ENCODE measurements at places on chromosomes 5 and 9.

GRCh38 chr9:14888272-14888671 is 22.0 kb downstream of the FREM1 start:
- no peak for DNase-seq

DNA sequence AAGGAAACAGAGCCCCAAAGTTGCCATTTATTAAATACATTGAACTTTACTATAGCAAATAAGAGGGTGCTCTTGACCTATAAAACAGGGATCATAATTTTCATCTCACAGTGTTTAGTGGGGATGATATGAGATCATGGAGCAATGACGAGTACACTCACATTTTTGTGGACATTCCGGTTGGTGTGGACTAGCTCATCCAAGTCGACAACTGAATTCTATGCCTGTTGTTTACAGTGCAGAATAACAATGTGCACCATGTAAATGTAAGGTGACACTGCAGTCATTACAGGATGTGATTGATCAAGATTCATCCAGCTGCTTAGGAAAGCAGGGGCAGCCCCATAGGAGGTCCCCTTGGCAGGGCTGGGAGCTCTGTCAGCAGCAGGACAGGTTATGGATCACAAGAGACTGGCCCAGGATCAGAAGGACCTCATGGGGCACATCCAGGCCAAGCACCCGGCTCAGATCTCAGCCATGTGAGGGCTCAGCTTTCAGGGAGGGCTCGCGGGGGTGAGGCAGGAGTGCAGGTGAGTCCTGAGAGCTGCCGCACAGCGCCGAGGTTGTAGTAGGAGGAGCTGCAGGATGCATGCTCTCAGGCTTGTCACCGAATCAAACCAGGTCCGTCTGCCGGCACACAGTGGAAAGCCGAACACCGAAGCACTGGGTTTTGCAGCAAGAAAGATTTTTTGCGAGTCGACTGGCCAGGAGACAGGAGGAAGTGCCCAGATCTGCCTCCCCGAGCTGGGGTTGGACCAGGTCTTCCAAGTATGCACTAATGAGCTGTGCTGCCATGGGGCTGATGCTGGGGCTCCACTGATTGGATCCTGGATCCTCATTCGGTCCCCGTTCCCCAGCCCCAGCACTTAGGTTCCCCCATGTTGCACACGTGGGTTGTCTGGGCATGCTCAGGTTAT is 28.2 kb downstream of the MRPL36 start:
- no peak for DNase-seq

DNA sequence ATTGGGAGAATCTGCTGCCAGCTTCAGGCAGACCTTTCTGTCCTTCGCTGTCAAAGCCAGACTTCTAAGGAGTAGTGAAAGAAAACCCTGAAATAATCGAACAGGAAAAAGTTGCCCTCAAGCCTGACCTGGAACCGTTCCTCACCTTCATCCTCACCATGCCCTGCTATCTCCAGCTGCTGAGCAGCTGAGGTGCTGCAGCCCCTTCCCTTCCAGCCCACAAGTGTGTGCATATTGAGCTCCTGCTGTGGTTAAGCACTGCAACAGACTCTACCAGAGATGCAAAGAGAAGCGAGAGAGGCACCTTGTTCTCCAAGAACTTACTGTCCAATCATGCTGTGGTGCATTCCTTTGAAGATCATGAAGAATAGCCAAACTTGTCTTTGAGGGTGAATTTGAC is 18.9 kb downstream of the BHMT2 start:
- DNase-seq, result no peak

GRCh38 chr9:15909297-15909696 is 356.5 kb downstream of the CCDC171 start:
- no peak for DNase-seq

DNA sequence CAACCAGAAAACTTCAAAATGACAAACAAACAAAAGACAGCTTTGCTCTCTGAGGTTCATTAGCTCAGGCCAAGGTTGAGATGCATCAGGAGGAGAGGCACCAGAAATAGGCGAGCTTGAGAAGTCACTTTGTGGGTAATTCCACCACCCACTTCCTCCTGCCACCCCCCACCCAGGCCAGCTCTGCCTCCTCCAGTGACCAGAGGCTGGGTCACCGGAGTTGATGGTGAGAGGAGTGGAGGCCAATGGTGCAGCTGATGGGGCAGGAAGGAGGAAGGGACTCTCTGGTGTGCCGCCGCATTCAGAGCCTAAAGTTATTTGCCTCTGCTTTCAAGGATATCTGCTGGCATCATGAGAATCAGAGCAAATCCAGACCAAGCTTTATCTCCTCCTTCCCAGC is 73.8 kb upstream of the ASTN2 start:
- no peak for DNase-seq

- DNase-seq, result no peak
Measured at GRCh38 chr9:114016629-114017423, 61.3 kb downstream of the AMBP start.

DNA sequence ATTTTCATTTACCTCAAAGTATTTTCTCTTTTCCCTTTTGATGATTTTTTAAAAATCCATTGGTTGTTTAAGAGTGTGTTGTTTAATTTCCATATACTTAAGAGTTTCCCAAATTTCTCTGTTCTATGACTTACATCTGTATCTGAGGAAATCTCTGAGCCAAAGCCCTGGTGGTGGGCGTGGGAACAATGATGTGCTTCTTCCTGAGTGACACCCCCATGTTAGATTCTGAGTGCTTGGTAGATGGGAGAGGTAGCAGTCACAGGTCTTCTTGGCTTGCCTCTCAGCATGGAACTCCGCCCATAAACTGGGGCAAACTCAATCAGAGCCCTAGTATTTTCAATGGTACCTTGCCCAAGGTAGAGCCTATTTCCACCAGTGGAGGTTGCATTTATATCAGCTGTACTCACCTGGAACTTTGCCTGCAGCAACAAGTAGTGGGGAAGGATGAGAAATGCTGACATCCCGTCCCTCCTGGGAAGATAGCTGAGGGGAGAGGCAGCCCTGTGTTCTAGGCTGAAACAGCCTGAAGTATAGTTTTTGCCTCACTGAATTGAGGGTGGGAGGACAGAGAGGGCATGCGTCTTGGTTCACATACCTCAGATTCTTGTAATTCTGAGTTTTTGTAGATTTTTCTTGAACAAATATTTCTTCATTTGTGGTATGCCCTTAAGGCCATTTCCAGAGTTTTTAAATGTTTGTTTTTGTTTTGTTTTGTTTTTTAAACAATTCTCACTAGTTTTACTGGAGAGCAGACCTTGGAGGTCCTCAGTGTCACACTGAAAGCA is 26.4 kb downstream of the C9orf43 start:
- no peak for DNase-seq

DNA sequence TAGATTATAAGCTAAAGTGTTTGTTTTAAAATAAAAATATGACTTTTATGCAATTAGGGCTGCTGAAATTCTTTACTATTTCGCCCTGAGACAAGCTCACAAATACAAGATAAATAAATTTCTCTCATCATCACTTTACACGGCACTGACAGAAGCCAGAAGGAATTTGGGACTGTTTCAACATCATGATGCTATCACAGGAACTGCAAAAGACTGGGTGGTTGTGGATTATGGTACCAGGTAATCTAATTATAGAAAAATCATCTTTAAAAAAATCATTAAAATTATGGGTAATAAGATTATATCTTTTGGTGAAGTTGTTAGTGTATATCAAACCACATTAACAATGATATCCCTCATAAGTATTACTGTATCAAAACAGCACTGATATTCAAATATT is 95.0 kb downstream of the MAN2A1 start:
- DNase-seq, result no peak

DNA sequence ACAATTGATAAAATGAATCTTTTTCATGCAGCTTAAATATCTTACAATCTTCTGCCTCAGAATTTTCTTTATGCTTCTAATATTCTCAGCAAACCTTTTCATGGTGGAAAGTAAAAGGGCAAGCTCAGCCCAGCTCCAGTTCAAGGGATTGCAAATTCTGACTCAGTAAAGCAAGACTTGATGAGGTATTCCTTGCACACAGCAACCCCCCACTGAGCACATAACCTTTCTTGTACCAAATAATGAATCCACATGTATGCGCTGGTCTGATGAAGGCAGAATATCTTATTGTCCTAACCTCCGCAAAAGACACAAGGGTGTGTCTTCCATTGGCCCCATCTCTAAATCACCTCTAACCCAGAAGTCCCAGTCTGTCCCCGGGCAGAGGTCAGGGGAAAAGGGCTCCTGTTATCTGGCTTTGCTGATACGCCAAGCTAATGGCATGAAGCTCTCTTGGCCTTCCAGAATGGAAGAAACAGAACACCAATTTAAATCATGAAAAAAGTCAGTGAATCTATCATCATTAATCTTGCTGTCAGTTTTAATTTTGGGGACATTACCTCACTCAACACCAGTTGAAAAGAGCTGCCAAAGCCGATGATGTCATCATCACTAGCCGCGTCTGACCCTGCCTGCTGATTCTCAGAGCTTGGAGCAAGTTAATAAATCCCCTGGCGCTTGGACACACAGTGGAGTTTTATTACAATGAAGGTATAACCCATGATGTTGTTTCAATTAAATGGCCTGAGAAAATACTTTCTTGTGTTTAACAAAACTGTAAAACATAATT is 592.5 kb upstream of the CLINT1 start:
- no peak for DNase-seq

DNA sequence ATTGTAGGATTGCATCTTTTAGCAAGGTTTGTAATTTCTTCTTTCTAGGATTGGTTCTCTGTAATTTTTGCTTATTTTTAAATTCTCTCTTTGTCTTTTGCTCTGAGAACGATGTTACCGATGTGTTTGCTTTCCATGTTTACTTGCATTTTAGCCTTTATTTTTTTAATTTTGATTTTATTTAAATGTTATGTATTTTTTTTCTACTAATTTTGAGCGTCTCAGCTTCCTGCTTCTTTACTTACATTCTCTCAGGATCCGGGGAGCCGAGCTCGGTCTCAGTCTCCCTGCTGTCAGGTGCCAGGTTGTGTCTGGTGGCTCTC is 20.9 kb downstream of the ANXA2R start:
- no peak for DNase-seq

DNA sequence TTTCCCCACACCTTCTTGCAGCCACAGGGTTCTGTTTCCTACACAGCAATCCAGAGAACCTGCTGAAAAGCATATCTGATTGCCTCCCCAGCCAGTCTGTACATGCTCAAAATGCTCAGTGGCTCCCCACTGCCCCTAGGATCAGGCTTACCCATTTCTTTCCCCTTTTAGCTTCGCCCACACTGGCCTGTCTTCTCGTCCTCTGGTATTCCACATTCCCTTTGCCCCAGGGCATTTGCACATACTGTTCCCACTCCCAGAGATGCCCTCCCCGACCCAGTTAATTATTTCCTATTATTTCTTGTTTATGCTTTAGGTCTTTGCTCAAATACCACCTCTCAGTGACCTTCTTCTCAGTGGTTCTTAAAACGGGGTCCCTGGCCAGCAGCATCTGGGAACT is 6.7 kb upstream of the TSPAN17 start:
- DNase-seq, result no peak

DNA sequence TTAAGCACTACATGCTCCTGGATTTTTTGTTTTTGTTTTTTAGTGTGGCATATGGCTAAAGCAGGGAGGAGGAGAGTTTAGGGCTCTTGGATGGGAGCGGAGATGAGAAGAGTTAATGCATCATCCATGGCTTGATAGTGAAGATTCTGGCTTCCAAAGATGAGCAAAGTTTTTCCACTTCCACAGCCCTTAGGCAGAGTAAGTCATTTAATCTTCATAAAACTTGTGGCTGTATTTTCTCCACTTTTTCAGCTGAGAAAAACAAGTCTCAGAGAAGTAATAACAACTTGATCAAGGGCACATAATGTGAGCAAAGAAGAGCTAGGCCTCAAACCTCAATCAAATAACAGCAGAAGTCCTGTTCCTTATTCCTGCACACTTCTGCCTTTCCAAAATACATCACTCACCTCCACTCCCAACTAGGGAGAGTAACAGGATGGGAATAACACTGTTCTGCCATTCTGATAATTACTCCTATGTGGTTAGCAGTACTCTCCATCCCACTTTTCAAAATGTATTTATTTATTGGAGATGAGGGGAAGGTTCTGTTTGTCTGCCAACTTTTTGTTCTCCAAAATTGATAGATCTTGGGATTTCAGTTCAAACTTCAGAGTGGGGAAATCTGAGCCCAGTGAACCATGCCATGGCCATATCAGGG is 53.7 kb upstream of the DPYSL3 start:
- DNase-seq, result no peak

DNA sequence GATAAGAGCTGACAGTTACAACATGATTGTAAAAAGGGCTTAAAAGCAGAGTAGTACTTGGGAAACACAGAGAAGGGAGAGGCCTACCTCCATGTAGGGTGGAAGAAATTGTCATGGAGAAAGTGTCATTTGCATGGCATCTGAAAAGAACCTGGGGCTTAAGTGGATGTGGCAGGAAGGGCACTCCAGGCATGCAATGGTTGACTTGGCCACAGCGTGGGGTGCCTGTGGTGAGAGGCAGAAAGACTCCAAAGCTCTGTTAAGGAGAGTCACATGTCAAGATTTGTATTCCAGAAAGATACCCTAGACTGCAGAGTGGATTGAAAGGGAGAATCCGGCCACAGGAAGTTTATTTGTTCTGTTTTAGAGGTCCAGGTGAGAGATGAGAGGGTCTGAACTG is 2.4 kb downstream of the POLR3G start:
- no peak for DNase-seq

GRCh38 chr9:3491450-3491849 is 34.4 kb downstream of the RFX3 start:
- no peak for DNase-seq

DNA sequence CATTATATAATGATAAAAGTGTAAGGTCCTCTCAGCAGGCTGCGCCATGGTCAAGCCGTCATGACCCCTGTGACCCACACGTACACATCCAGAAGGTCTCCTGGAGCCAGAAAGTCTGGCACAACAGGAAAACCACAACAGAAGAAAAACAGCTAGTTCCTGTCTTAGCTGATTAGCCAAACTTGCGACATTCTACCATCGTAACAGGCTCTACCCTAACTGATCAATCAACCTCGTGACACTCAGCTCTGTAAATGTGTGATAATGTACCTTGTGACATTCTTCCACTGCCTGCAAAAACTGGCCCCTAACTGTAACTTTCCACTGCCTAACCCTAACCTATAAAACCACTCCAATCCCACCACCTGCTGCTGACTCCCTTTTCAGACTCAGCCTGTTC is 316.4 kb upstream of the TUSC1 start:
- no peak for DNase-seq

GRCh38 chr5:154782326-154782725 is 27.1 kb downstream of the LARP1 start:
- no peak for DNase-seq

GRCh38 chr9:123687246-123687751 is 242.6 kb downstream of the DENND1A start:
- DNase-seq, result no peak

GRCh38 chr5:50667023-50667652 is 701 bp downstream of the PARP8 start:
- no peak for DNase-seq

DNA sequence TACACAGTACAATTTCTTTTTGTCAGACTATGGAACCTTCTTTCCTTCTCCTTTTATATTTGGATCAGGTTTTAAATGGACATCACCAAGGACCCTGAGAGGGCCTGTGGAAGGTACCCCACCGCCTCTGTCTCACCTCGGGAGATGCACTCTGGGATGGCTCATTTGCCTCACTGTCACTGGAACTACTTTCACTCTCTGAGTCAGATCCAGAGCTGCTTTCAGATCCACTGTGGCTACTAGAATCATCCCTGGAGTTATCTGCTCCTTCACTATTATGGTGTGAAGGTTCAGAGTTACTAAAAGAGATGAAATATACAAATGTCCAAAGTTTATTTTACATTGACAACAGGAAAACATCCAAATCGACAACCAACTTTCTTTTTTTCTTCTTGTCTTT is 24.6 kb downstream of the LEAP2 start:
- DNase-seq, result no peak

- DNase-seq, result peak; percentile 41
Measured at GRCh38 chr9:99822109-99822805, 572 bp downstream of the NR4A3 start.

GRCh38 chr5:77168161-77168878 is 42.2 kb upstream of the PDE8B start:
- DNase-seq, result no peak

All from T follicular helper cell (primary cell).